ENCODE measurements at places on chromosomes 5 and 9.

GRCh38 chr9:37929441-37929895 is 25.5 kb upstream of the SLC25A51 start:
- DNase-seq, result no peak

DNA sequence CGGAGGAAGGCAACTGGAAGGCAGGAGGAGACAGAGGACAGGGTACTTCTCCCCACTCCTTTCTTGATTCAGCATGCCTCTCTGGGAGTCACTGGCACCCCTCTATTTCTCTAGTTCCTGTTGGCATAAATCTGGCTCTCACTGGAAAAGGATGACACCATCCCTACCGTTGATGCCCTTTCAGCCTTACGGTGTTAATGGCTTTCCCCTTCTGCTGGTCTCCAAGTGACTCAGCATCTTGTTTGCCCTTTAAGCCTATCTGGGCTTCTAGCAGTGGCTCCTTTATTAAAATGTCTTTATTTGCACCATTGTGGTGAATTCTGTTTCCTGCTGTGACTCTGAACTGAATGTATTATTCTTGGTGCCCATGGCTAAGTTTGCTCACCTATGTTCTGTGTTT is 227.3 kb upstream of the GLRA1 start:
- DNase-seq, result no peak

DNA sequence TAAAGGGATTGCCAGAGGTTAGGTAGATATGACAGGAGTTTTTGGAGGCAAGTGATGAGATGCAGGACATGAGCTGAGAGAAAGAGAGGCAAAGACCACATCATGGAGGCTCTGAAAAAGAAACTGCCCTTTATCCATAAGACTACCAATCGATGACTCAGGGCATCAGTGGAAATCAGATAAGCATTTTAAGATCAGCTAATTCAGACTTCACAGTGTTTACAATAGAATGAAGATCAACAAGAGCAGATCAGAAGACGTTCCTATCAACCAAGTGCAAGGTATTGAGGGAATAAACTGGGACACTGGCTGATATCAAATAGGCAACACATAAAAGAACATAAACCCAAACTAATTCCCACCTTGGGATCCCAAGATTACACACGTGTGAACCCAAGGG is 227.2 kb downstream of the SLCO4C1 start:
- DNase-seq, result no peak

GRCh38 chr9:6417186-6417585 is 4.2 kb downstream of the UHRF2 start:
- no peak for DNase-seq

DNA sequence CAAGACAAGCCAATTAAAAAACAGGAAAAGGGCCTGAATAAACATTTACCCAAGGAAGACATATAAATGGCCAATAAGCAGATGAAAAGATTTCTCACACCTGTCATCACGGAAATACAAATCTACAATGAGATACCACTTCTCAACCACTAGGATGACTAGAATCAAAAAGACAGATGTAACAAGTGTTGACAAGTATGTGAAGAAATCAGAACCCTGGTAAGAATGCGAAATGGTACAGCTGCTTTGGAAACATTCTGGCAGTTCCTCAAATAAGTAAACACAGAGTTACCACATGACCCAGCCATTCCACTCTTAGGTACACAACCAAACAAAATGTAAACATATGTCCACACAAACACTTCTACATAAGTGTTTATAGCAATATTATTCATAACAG is 32.5 kb downstream of the LEAP2 start:
- DNase-seq, result no peak

- no peak for DNase-seq
Observed at GRCh38 chr5:55037046-55037771, 13.2 kb downstream of the GZMK start.

- no peak for DNase-seq
Observed at GRCh38 chr5:958701-959571, 49.7 kb upstream of the NKD2 start.

DNA sequence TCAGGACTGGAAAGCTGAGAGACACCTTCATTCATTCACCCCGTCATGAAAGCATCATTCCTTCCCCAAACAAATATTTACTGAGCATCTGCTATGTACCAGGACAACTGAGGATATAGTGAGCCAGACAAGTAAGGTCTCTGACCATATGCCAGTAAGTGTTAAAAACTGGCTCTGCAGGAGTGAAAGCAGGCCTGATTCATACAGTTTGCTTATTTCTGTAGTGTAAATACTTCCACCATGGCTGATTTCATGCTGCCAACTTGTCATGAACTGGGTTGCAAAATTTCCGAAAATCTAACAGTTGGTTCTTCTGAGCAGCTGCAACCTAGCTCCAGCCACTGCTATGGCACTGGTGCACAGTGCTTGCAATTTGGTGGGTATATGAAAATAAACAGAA is 68.1 kb downstream of the YIPF5 start:
- DNase-seq, result no peak

GRCh38 chr5:23089286-23089685 is 236.1 kb upstream of the CDH12 start:
- DNase-seq, result no peak

- no peak for DNase-seq
Observed at GRCh38 chr5:41763081-41763480, 107.1 kb downstream of the OXCT1 start.

DNA sequence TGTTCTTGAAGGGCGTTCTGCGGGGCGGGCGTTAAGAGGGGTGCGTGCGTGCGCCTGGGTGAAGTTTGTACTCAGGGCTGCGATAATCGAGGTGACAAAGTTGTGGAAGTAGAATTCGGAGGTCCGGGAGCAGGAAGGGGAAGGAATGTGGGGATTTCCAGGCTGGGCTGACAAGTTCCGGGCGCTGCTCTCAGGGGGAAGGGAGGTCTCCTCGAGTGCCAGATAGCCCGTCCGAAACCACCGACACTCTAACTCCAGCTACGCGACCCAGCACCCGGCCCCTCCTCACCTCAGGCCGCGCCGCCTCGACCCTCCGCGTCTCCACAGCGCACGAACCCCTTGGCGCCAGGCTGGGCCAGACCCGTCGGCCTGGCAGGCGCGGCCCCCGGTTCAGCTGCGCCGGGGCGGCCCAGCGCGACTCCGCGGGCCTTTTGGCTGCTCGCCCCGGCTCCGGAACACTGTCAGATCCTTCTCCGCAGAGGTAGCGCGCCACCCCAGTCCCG is at the start of gene IL6ST:
Gene IL6ST (minus strand): TSS at position 469 of the 503 bp plus-strand sequence. CDS start 18,685 bp downstream, outside the sequence.
- peak; percentile 32 for DNase-seq

DNA sequence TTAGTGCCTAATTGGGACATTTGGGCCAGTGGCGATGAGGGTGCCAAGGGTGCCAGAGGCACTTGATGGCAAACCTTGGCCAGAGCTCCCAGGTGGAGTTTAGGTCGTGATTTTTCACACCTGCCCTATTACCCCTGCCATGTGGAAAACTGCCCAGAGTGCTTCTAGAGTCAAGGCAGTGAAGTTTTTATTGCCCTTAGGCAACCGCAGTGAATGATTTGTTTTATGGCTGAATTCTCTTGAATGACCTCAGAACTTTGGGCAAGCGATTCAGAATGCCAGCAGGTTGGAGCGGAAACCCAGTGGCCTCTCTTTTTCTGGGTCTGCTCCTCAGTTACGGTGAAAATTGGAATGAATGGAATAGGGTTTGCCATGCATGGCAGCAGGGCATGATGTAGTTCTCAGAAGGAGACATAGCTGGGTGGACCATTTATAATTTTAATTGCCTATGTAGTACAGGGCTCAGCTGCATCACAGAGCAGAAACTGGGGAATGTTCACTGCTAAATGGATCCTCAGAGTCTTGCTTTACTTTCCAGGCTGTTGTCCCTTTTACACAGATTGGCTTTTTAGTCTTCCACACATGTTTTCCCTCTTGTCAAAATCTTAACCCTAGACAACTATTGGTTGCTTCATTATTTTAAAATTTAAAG is 820.0 kb upstream of the SEMA6A start:
- no peak for DNase-seq

GRCh38 chr5:154972476-154973080 is 31.7 kb downstream of the MRPL22 start:
- no peak for DNase-seq
